ENCODE measurements at places on chromosomes 13 and 19.
A peak's percentile ranks its signal among the peaks of the same experiment; 100 is the strongest.

DNA sequence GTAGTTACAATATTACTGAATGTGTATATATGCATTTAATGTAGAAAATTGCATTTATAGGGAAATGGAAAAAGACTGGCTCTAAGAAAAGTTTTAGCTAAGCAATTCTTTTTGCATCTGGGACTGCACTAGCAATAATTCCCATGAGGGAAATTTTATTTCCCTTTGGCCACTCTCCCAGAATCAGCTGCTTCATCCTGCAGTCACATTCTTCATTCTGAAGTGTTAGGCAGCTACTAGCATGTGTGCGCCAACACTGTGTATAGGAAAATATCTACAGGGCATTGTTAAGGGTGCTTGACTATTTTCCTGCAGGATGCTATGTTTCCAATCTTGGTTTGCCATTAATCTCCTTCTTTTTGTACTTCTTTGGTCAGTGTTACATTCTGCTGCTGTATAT lies 312.8 kb upstream of the PCDH20 start:
- DNase-seq = no peak

DNA sequence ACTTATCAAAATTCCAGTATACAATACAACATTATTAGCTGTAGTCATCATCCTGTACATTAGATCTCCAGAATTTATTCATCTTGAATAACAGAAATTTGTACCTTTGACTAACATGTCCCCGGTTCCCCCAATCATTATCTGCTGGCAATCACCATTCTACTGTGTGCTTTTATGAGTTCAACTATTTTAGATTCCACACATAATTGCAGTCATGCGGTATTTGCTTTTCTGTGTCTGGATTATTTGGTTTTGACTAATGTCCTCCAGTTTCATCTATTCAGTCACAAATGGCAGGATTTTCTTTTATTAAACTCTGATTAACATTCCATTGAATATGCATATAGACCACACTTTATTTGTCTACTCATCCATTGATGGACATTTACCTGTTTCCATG lies 530.7 kb upstream of the SLITRK1 start:
- no peak for DNase-seq

GRCh38 chr13:95301183-95301967 lies at the start of gene ABCC4:
Gene ABCC4 (minus strand): TSS chr13:95301451. CDS start chr13:95301314, 137 bp downstream.
- DNase-seq = peak; percentile 23

DNA sequence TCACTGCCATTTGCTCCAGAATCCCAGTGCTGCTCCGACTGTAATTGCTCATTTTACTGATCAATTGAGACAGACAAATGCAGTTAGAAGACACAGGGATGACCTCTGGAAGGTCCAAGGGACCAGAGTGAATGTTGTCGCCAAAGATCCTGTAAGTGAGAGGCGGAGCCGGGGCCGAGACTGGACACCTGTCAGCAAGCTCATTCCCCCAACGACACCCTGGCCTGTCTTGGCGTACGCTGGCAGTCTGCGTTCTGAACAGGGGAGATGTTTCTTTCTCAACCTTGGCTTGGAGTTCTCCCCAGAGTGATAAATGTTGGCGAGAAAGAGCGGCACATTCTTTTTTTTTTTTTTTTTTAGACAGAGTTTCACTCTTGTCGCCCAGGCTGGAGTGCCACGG lies 24.2 kb downstream of the GADD45B start:
- no peak for DNase-seq

GRCh38 chr19:11694533-11695439 lies 44.0 kb downstream of the ZNF823 start:
- DNase-seq = peak; percentile 54

DNA sequence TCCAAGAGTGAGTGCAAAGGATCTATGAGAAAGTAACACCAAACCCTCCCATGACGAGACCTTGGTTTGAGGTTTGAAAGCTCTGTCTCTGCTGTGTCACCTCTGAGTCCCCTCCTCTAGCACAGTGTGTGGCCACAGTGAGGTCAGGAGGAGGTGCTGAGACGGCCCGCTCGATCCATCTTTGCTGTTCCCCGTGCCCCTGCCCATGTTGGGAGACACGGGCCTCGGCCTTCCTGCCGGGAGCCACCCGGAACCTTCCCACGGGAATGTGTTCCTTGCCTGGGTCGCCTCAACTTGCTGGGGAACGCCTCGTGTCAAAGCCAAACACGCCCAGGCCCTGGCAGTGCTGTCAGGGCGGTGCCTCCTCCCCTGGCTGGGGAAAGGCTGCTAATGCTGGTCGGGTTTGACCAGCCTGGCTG lies 10.1 kb downstream of the NANOS3 start:
- no peak for DNase-seq

- DNase-seq = no peak
Observed at GRCh38 chr13:111360452-111360851, 40.0 kb downstream of the TEX29 start.

DNA sequence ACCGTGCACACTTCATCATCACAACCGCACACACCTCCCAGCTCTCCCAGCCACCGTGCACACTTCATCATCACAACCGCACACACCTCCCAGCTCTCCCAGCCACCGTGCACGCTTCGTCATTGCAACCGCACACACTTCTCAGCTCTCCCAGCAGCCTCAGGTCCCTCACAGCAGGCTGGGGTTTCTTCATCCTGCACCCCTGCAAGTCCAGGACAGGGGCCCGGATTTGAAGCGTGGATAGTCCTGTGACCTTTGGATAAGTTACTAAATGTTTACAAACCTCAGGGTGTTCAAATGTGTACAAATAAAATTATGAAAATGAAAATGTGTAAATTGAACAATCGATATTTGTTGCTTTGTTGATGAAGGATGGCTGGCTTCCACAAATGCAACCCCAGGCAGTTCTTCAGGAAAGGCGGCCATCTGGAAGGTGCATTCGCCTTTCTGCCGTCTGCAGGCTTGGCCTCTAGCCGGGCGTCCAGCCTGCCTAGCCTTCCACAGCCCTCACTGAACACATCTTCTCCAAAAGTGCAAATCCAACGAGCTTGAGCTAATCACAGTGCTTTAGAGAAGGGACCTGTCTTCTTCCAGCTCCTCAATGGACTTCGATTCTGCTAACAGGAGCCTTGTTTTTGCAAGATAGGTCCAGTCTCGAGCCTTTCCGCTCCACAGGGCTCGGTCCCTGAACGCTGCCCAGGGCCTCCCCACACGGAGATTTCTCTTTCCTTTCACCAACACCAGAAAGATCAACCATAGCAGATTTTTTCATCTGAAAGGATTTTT lies 74.2 kb downstream of the SPACA7 start:
- DNase-seq = no peak

GRCh38 chr13:94702181-94703041 lies 9.9 kb downstream of the SOX21 start:
- DNase-seq = no peak

DNA sequence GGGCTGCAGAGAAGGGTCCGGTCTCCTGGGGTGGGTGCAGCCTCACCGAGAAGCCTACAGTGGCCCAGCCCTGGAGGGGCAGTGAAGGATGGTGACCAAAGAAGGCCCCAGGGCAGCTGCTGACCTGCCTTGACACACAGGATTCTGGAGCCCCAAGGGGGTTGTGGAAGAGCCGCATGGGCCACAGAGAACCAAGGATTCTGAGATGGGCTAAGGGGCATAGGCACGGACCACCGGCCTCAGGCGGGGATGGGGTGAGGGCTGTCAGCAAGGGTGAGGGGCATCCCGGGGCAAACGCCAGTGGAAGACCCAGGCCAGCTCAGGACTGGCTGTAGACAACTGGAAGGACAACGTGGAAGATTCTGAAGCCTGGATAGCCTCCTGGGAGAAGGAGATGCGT lies 151.6 kb downstream of the TEX29 start:
- no peak for DNase-seq

DNA sequence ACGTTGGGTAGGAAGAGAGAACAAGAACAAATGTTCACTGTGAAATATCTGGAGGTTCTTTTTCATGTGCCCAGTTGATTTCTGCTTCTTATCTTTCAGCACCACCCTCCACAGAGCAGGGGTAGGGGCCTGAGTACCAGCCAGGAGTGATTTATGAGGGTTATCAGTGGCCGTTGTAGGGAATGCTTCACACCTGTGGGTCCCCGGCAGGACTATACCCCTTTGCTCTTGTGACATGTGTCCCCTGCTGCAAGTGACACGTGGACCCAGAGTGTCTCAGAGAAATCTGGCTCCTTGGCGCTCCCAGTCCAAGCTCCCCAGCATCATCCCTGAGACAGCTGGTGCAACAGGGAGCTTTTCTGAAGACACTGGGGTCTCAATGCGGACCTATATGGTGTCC lies 29.7 kb downstream of the SIAH3 start:
- DNase-seq = no peak

- DNase-seq = peak; percentile 48
Observed at GRCh38 chr13:40664350-40665125, 1.9 kb downstream of the FOXO1 start.

DNA sequence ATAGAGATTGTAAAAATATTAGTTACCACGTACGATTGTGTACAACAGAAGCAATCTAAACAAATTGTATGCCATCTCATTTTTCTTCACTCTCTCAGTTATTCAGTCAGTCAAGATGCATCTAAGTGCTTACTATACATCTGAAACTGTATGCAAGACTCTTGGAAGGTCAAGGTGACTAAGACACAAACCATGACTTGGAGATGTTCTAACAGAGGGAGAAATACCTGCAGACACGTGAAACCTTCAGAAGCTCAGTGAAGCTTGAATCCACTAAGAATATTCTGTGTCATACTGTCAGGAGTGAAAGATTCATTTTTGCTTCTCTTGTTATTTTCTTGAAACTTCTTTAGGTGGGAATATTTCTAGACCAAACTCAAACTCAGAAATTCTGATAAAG lies 365.4 kb downstream of the ITGBL1 start:
- DNase-seq = no peak

GRCh38 chr19:39525205-39525604 lies 7.4 kb downstream of the EID2B start:
- DNase-seq = no peak

- DNase-seq = no peak
Observed at GRCh38 chr19:48497728-48498594, 13.7 kb downstream of the LMTK3 start.

DNA sequence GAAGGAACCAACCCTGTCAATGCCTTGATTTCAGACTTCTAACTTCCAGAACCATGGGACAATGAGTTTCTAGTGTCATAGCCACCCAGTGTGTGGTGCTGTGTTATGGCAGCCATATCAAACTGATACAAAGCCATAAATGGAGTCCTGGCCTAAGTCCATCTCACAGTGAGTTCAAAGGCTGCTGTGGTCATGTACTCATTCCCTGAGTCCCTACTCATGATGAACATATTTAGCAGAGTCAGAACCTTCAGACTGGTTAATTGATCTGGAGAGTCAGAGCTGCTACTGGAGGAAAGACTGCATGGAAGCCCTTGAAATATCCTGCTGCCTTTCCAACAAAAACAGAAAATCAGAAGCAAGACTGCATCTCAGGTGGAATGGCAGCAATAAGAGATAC lies 39.2 kb upstream of the CSNK1A1L start:
- no peak for DNase-seq

GRCh38 chr13:30496147-30496546 lies 30.4 kb upstream of the HMGB1 start:
- no peak for DNase-seq

DNA sequence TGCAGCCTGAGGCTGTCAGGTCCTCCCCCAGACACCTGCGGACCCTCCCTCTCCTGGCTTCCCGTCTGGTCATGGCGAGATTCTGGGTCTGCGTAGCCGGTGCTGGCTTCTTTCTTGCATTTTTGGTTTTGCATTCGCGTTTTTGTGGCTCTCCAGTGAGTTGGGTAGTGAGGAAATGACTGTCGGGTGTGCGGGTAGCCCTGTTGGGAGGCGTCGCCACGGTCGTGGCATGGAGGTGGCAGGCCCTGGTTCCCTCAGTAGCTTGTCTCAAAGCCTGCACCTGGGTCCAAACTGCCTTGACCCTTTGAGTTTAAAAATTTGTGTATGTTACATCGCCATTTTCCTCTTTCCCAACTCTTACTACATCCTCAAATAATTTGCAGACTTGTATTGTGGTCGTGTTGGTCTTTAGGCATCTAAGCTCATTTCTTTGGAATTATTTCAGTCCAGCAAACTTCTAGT lies 344 bp downstream of the NHLRC3 start:
- DNase-seq = peak; percentile 25

- no peak for DNase-seq
Observed at GRCh38 chr13:43305416-43305815, 282.0 kb downstream of the DNAJC15 start.

DNA sequence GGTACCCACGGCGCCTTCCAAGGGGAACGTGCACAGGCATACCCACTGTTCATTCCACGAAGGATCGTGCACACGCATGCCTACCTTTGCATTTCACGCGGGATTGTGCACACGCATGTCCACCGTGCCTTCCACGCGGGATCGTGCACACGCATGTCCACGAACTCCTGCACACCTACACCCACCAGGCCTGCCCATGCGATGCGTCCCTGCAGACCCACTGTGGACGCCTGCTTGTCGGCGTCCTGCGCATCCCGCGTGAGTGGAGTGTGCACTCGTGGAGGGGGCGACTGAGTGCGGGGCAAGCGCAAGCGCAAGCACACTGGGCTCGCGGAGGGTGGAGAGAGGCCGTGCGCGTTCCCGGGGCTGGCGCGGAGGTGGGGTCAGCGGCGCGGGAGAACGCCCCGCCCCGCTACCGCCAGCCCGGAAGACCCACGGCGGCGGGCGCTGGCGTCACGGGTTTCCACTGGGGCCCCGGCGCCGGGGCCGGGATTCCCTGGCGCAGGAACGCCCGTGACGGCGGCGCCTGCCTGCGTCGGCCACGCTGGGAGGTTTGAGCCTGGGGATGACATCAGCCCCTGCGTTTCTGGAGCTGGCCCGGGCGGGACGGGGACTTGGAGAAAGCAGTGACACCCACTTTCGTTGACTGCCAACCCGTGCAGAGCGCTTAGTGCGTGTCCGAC lies 18.7 kb downstream of the GADD45B start:
- DNase-seq = peak; percentile 59

- DNase-seq = no peak
Observed at GRCh38 chr13:93624311-93624777, 397.7 kb downstream of the GPC6 start.

DNA sequence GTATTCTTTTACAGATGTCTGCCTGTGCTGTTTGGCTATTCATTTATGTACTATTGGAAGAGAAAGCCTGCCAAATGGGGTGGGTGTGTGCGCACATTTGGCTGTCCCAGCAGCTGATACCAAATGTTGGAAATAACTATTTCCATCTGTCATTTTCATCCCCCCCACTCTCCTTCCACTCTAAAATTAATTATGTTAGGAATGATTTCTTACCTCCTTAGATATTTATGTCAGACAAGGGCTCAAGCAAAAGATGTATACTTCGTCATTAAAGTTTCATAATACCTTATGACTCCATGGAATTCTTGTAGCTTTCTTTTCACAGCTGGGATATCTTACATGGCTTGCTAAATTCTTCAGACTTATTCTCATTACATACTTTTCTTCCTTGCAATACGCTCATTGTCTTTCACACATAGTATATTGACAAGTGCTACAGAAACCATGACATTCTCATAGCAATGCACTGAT lies 18.6 kb downstream of the ITM2B start:
- DNase-seq = no peak

GRCh38 chr13:100560498-100561157 lies 28.0 kb downstream of the GGACT start:
- no peak for DNase-seq

DNA sequence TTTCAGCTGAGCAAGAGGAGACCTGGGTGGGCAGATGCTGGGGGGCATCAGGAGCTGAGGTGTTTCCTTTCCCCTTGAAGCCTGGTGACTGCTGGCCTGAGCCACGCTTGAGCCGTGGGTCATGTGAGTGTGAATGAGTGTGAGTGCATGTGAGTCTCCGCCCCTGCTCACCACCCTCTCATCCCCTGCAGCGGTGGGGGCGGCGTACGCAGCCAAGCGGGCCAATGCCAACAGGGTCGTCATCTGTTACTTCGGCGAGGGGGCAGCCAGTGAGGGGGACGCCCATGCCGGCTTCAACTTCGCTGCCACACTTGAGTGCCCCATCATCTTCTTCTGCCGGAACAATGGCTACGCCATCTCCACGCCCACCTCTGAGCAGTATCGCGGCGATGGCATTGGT lies 5.2 kb downstream of the B3GNT8 start:
- DNase-seq = no peak

Measured in effector CD4-positive, alpha-beta T cell (primary cell).